Activated naive CD8-positive, alpha-beta T cell treated with anti-CD3 and anti-CD28 coated beads, Interleukin-2, amount 50 U/mL, for 16 hours (primary cell): ENCODE measurements at places on chromosomes 3 and 15.
A peak's percentile ranks its signal among the peaks of the same experiment; 100 is the strongest.

DNA sequence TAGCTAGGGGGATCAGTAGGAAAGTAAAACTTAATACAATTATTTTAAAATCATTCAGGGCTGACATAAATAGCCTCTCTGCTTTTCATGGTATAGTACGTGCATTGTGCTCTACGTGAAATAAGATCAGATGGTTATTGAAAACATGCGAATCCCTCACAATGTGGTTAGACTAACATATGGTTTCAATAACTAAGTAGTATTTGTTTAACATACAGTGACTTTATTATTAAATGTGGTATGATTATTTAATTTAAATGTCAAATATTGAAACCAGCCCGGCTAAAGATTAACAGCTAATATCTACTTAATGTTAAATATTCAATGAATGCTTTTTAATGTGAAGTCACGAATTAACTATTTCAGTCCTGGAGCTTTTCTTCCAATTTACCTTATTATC, 473.9 kb upstream of the THBS1 start:
- DNase-seq, result no peak

GRCh38 chr3:161026612-161027510, 78.3 kb downstream of the B3GALNT1 start:
- DNase-seq, result no peak

DNA sequence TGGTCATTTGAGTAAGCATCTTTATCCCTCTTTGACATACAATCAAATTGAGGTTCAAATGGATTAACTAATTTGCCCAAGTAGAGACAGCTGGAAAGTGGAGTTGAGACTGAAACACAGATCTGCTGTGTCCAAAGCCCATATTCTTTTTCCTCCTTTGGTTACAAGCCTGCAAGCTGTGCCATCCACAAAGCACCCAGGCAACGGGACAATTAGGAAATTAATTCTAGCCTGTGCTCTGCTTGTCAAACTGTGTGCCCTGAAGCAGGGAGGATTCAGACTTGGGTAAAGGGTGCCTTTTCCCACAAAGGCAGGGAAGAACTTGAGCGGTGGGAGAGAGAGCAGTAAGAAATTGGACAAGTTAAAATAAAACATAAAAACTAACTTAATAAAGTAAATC, 127.9 kb downstream of the DTWD1 start:
- no peak for DNase-seq

DNA sequence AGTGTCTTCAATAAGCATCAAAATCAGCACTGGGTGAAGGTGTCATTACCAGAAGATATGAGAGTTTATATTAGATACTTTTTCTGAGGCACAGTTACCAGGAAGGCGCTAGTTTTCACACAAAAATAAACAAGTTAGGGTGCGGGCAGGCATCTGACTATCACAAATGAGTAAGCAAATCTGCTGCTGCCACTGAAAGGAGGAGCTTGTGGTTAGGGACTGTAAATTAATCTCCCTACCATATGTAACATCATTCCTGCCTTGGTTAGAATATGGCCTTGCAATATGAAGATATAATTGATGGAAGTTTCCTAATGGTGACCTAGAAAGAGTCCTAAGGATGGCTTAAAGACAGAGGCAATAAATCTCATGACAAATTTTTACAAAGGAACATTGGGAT, 19.5 kb upstream of the EID1 start:
- DNase-seq, result no peak

DNA sequence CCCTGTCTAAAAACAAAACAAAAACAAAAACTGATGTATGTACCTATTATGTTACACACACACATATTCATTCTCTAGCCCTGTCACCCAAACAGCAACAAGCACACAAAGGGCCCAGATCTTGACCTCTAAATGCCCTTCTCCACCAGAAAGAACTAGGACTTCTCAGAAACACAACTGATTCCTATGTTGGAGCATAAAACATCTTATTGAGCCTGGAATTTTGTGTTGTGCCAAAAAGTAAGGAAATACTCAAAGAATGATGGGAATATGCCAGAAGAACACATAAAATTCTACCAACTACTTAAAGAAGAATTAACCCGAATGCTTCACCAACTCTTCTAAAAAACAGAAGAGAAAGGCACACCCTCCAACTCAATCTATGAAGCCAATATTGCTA, 66.7 kb upstream of the OCA2 start:
- no peak for DNase-seq

DNA sequence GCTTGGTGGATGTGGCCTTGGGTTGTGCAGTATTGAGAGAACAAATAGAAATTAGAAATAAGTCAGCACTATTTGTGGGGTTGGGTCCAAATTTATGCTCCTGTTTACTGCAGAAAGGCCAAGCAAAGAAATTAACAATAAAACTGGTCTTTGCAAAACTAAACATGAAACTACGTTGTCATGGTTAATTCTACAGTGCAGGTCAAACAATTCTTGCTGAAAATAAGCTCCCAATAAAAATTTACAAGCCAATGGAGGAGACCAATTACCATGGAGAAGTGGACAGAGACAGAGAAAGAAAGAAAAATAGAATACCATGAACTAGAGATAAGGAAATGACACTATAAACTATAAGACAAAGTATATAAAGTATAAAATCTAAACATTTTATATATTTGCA, 101.3 kb downstream of the CDIN1 start:
- DNase-seq, result no peak

GRCh38 chr3:48271763-48272498, 31.0 kb downstream of the ZNF589 start:
- no peak for DNase-seq

DNA sequence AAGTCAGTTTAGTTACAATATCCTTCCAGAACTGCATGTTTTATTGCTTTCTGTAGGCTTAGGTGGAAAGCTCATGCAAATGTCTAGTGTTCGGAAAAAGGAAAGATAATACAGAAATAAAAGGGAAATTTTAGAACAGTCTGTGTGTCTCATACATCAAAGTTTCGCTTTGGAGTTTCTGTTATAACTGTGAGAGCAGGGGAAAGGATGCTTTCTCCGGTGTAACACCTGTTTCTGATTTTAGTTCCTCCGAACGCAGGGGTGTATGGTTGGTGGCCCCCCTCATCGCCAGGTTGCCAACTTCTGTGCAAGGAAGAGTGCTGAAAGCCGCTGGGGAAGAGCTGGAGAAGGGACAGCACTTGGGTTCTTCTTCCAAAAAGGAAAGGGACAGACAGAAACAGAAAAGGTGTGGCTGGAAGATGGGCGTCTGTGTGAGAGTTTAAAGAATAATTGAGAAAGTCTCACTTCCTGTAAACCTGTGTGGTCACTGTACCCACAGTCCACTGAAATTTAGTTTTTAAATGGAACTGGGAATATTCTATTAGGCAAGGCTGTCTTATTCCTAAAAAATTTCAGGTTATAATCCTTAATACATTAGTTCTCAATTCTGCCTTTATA, 6.7 kb downstream of the P2RY12 start:
- DNase-seq, result no peak

- peak; percentile 52 for DNase-seq
These were observed 1.4 kb downstream of the FES start for GRCh38 chr15:90885432-90886290.

- DNase-seq, result no peak
These were observed 607.2 kb upstream of the MDFIC2 start for GRCh38 chr3:70919661-70920060.

- no peak for DNase-seq
These were observed 14.7 kb upstream of the TRIM59 start for GRCh38 chr3:160464321-160464720.

- DNase-seq, result no peak
These were observed 181.1 kb downstream of the PLCL2 start for GRCh38 chr3:17065881-17066280.

DNA sequence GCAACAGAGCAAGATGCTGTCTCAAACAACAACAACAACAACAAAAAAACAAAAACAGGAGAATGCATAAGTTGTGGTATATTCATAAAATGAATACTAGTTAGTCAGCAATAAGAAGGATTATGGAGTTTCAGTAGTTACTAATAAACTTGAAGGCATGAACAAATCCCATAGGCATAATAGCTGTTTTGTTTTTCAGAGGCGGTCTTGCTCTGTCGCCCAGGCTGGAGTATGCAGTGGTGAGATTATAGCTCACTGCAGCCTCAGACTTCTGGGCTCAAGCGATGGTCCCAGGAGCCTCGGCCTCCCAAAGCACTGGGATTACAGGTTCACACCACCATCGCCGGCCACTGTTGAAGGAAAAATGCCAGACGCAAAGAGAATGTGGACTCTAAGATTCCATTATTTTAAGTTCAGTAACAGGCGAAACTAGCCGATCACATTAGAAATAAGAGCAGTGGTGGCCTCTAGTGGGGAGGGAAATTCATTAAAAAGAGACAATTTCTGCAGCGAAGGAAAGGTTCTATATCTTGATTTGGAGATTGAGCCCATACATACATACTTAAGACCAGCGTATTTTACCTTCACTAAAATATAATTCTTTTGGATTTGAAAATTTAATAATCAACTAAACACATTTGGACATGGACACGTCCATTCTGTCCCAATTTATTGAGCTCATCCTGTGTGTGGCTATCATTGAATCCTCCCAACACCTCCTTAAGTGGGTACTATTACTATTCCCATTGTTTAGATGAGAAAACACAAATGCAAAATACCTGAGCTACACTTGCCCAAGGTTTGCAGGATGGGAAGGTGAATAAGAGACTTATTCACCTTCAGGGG, 27.4 kb upstream of the HDAC11 start:
- DNase-seq, result peak; percentile 11

DNA sequence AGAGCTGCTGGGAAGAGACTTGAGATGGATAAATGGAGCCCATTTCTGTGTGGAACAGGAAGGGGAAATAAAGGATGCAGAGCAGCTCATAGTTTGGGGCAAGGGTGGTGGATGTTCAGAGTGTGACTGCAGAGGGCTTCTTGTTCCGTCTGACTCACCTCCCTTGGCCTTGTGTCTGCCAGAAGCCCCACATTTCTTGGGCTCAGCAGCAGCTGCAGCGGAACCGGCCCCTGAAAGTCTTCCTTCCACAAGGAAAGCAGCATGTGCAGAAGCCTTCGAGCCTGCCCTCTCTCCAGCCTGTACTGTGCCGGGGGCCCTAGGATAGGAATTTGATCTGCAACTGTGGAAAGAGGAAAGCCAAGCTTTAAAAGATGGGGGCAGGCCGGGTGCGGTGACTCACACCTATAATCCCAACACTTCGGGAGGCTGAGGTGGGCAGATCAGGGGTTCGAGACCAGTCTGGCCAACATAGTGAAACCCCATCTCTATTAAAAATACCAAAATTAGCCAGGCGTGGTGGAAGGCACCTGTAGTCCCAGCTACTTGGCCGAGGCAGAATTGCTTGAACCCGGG, 11.5 kb downstream of the CDAN1 start:
- no peak for DNase-seq

DNA sequence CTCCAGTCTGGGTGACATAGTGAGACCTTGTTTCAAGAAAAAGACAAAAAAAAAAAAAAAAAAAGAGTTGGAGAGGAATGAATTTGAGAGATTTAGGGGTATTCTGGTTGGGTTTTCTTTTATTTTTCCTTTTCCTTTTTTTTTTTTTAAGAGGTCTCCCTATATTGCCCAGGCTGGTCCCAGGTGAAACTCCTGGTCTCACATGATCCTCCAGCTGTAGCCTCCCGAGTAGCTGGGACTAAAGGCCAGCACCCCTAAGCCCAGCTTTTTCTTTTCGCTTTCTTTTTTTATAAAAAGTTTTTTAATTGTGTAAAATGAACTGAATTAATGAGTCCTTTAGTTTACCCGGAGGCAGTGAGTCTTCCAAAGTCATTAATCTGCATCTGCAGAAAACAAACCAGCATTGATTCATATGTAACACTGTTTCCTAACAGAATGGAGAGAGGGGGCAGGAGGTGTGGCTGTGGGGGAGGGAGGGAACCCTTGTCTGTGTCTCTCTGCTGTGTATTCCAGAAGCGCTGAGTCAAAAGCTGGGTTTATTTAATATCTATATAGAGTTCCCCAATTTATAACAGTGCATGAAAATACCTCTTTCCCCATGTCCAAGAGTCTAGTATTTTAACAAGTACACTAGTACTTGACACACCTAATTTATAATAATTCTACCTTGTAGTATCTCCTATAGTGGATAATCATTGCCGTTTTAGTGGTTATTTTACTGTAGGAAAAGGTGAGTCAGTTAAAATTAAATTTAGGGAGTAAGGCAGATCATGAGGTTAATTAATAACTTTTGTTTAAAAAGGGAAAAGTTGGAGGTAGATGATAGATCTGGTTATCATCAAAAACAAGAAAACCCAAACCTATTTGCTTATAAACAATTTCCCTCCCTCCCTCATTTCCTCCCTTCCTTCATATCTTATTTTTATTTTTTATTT, 2.6 kb upstream of the DPPA4 start:
- DNase-seq, result no peak

GRCh38 chr3:111236836-111237713, 165.5 kb downstream of the NECTIN3 start:
- no peak for DNase-seq

DNA sequence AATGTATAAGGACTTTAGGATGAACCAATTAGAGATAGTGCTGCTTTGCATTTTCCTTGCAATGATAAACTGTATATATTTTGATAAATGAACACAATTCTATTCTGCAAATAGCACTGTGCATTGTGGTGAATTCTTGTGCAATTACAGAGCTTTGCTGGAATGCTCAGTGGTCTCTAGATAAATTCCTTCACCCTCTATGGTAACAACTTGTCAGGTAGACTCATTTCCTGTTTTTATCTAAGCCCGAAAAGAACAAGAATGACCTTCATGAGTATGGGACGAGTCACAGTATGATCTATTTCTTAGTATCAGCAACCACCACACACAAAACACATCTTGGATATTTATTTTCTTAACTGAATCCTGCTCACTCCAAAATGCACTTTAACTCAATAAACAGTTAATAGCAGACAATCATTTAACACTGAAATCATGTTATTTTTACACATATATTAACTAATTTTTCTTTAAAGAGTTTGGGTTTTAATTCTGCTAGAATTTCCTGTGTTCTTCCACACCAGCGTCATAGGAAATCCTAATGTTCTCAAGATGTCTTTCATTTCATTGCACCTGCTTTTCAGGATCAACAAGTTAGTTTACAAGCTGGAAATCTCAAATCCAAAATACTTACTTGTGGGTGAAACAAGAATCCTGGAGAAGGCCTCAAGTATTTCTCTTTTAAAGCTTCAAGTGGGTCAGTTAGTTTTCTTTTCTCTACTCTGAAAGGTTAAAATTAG, 551.2 kb downstream of the MECOM start:
- DNase-seq, result no peak

DNA sequence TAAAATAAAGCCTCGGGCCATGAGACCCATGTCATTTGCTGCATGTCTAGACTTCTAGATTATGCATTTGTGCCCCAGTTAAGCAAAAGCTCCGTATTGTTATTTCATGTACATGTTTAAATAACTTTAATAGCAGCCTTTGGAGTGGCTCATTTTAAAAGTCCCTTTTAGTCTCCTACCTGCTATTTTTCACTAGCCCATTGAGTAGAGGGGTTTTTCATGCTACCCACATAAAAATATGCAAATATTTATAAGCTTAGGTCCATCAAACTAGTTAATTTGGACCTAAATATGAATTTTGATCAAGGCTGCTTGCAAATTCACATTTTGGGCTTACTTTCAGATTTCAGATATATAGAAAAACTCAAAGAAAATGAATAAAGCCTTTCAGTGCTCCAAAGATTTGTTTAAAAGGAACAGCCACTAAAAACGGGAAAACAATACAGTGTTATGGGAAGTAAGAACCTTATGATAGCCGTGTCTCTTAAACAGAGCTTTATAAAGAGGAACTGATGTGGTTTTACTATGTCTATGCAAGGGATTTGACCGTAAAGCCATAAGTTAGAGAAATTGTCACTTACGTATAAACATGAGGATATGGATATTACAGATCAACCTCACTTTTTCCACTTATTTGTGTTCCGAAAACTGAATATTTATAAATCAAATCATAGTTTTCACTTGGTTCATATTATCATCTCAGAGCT, 30.0 kb downstream of the FILIP1L start:
- DNase-seq, result no peak
